ENCODE measurements at places on chromosomes 2 and 18.
A peak's percentile ranks its signal among the peaks of the same experiment; 100 is the strongest.

DNA sequence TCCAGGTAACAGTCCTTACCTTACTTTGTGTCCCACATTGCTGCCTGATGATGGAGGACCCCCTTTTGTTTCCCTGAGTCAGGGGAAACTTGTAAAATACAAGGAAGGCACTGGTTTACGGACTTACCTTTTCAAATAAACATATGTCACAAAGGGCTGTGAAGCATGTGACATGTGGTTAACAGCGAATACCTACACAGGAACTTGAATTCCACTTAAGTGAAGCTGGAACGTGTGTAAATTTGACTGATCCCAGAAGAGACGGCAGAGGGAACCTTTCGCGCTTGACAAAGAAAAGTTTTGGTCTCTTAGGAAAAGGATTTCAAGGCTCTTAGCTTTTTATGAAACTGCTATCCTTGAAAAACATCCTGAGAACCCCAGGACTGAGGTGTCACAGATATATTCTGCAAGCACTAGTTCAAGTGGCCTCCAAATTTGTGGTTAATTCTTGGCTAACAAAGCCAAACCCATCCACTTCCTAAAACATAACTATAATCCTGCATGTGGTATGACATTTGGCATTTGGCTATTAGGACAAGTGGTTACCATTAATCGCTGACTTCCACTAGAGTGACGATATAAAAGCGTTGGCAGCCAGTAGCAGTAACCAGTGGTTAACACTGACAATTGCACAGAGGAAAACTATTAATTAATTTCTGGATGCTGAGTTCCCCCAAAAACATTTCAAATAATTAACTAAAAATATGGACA is 55.6 kb downstream of the ITGB6 start:
- H3K27ac ChIP-seq: no peak overlapping the region
- no peak for DNase-seq
- no peaks in the 10 kb centered on the region for H3K4me1 ChIP-seq
- H3K27me3 ChIP-seq: no peaks in the 10 kb centered on the region

DNA sequence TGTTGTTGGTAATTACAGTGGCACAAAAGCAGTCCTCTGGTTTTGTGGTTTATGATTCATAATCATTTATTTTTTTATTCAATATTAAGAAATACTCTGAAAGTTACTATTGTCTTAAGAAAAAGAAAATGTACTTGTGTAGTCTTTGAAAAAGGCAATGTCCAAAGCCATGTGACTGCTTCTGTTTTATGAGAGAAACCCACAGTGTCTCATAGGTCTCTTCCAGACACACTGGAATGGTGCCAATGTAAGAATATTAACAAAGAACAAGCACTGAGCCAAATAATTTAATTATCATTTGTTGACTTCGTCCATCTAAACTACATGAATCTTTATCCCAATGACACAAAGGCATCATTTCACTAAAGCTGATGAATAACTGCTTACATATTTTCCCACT is 62.5 kb downstream of the RPRM start:
- no peaks in the 10 kb centered on the region for H3K4me1 ChIP-seq
- no peak overlapping the region for H3K4me3 ChIP-seq
- no peaks in the 10 kb centered on the region for H3K36me3 ChIP-seq
- no peak overlapping the region for H3K27ac ChIP-seq
- H3K27me3 ChIP-seq: no peaks in the 10 kb centered on the region

DNA sequence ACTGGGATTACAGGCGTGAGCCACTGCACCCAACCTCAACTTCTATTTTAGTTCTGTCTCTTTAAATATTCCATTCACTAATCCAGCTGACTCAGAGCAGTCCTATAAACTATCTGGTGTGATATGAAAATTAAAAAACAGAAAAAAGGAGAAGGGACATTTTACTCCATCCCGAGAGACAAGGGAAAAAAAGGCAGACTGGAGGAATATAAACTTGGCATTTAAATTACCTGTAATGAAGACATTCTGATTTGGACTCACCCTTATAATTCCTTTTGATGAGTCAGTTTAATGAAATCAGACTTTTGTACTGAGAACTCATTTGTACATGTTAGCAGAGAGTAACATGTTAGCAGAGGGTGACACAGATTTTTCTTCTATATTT is 74.8 kb upstream of the RIOK3 start:
- H3K27me3 ChIP-seq: no peaks in the 10 kb centered on the region
- DNase-seq: no peak
- H3K4me1 ChIP-seq: peaks cover 22% of the 10 kb centered on the region
- no peak overlapping the region for H3K4me3 ChIP-seq
- no peaks in the 10 kb centered on the region for H3K36me3 ChIP-seq
- peak overlapping the region; percentile 91 for H3K27ac ChIP-seq

- no peaks in the 10 kb centered on the region for H3K4me1 ChIP-seq
- no peaks in the 10 kb centered on the region for H3K27me3 ChIP-seq
- H3K36me3 ChIP-seq: no peaks in the 10 kb centered on the region
- no peak overlapping the region for H3K27ac ChIP-seq
- no peak for DNase-seq
These were observed 1038.0 kb upstream of the PIK3C3 start for GRCh38 chr18:40917056-40917455.

DNA sequence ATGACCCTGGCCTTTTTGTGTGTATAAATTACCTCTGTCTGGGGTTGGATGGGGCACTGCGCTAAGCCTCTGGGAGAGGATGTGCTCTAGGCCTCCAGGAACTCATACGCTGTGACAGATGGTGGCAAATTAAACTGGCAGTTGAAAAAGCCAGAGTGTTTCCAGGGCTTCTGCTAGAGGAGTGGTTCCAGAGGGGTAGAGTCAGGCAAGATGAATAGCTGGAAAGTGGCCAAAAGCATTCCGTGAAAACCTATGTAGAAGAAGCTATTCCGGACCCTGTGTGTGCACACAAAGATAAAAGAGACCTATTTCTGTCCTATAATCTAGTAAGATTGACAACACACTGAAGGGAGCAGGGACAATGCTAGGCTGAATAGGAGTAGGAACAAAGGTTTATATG is 84.8 kb downstream of the ACTR3 start:
- H3K27me3 ChIP-seq: no peaks in the 10 kb centered on the region
- DNase-seq: no peak

GRCh38 chr2:152402780-152403759 is 68.1 kb downstream of the FMNL2 start:
- H3K4me3 ChIP-seq: no peak overlapping the region
- H3K36me3 ChIP-seq: no peaks in the 10 kb centered on the region
- no peak for DNase-seq
- peaks cover 30% of the 10 kb centered on the region for H3K4me1 ChIP-seq
- H3K27me3 ChIP-seq: no peaks in the 10 kb centered on the region

DNA sequence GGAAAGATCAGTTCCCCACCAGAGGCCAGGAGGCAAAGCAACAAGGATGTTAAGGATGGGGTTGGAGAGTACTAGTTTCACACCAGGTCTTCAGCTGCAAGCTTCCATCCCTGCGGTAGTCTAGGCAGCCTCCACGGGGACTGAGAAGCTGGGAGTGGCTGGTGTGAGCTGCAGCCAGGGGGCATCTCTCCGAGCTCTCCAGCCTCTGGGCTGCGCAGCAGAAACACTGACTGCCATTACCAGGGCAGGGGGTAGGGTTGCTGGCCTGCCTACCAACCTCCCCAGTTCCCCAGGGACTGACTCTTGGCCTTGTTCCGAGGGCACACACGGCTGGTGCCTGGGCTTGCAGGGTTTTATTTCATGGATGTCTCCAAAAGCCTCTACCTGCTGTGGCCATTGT is 15.9 kb downstream of the GATA6 start:
- no peaks in the 10 kb centered on the region for H3K4me1 ChIP-seq
- H3K4me3 ChIP-seq: no peak overlapping the region
- no peak overlapping the region for H3K27ac ChIP-seq
- H3K27me3 ChIP-seq: peaks cover 37% of the 10 kb centered on the region
